ENCODE measurements at places on chromosomes 1 and 21. TPM values are rescaled to one million over a fixed set of nuclear protein-coding genes. Genes with fewer than 3 reads are reported as not detected.

DNA sequence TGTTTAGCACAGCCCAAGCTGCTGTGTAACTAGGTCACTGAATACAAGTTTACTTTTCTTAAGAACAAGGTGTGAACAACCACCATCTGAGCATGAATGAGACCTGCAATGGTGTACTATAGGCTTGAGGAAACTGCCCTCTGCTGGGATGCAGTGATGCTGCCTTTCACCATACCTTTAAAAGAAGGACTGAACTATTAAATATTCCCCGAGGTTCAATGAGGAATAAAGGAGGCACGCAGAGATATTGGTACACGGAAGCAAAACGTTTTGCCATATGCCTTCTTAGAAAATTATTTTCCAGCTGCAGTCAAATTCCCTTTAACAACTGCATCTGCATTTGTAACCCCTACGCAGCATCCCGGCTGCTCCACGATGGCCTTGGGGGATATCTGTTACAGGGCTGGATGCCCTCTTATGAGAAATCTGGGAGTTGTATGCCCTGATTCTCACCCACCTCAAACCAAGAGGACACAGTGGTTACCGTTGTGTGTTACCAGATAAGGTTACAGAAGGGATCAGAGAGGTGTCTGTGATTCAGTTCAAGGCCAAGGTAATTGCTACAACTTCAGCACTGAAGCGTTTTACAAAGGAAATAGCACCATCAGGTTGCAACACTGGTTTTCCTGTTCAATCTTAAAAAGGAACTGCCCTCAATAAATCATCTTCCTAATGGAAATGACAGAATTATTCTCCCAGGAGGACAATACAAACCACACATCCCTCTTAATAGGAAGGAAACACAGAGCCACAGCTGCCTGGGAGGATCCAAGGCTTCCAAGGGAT lies 470.5 kb downstream of the LTN1 start:
- no peaks in the 10 kb centered on the region for H3K27me3 ChIP-seq
- no peaks in the 10 kb centered on the region for H3K36me3 ChIP-seq
- no peak overlapping the region for H3K4me3 ChIP-seq
- H3K27ac ChIP-seq: no peak overlapping the region

GRCh38 chr1:174110053-174110452 lies 49.3 kb upstream of the RABGAP1L start:
- H3K27ac ChIP-seq: no peak overlapping the region
- no peaks in the 10 kb centered on the region for H3K27me3 ChIP-seq
- no peak overlapping the region for H3K4me3 ChIP-seq
- H3K4me1 ChIP-seq: no peaks in the 10 kb centered on the region
- no peak for DNase-seq

- DNase-seq: no peak
- no peaks in the 10 kb centered on the region for H3K36me3 ChIP-seq
- peaks cover 31% of the 10 kb centered on the region for H3K4me1 ChIP-seq
- no peak overlapping the region for H3K27ac ChIP-seq
- no peaks in the 10 kb centered on the region for H3K27me3 ChIP-seq
Measured at GRCh38 chr1:228842094-228842775, 107.0 kb downstream of the RHOU start.

- H3K27ac ChIP-seq: no peak overlapping the region
- no peak for DNase-seq
- H3K36me3 ChIP-seq: peaks cover 13% of the 10 kb centered on the region
- no peak overlapping the region for H3K4me3 ChIP-seq
Measured at GRCh38 chr1:10649517-10650201, 146.8 kb downstream of the CASZ1 start.

DNA sequence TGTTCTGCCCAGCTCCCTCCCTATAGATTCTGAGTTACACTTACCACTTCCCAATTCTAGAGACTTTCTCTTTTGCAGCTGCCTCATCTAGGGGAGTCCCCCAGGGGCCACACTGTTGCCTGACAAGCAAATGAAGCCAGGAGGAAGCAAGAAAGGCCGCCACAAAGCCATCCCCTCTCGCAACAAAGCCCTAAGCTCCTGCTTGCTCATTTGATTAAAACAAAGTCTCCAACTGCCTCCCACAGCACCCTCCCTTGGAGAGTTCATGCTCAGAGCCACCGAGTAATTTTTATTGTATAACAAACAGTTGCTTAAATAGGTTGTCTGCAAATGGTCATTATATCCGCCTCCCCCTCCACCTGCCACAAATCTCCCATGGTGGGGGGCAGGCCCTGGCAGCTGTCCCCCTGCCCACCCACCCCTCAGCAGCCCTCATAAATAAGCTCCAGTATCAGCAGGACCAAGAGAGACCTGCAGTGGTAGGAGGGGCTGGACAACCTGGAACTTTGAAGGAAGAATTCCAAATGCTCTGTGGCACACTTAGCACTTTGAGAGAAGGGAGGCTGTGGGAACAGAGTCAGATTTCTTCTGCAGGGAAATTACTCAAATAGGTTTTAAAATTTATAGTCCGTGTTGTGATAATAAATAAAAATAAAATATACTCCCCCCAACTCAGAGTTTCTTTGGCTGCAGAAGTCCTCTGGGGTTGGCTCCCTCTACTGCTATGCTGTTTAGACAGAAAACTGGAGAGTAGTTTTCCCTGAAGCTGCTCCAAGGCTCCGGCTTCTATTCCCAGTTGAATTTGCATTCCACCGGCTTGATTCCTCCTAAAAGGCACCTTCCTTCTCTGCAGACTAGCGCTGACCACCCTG lies 237.5 kb downstream of the TTLL7 start:
- no peak overlapping the region for H3K27ac ChIP-seq
- peaks cover 10% of the 10 kb centered on the region for H3K4me1 ChIP-seq
- no peak overlapping the region for H3K4me3 ChIP-seq
- H3K27me3 ChIP-seq: no peaks in the 10 kb centered on the region

- no peak for DNase-seq
- no peaks in the 10 kb centered on the region for H3K36me3 ChIP-seq
- H3K27me3 ChIP-seq: no peaks in the 10 kb centered on the region
- H3K4me3 ChIP-seq: no peak overlapping the region
- no peaks in the 10 kb centered on the region for H3K4me1 ChIP-seq
Measured at GRCh38 chr1:102118150-102118549, 121.4 kb upstream of the OLFM3 start.

- no peaks in the 10 kb centered on the region for H3K27me3 ChIP-seq
- H3K27ac ChIP-seq: no peak overlapping the region
- H3K36me3 ChIP-seq: no peaks in the 10 kb centered on the region
- H3K4me1 ChIP-seq: no peaks in the 10 kb centered on the region
Measured at GRCh38 chr1:110114784-110115183, 2.5 kb downstream of the UBL4B start.

- H3K27me3 ChIP-seq: no peaks in the 10 kb centered on the region
- no peak overlapping the region for H3K27ac ChIP-seq
- H3K36me3 ChIP-seq: no peaks in the 10 kb centered on the region
- peaks cover 8% of the 10 kb centered on the region for H3K4me1 ChIP-seq
- H3K4me3 ChIP-seq: no peak overlapping the region
Measured at GRCh38 chr21:34510148-34511142, 1.6 kb downstream of the KCNE1 start.

SLC35E2B gene
- total RNA-seq: 38.3 TPM

FCRL1 gene
- 0.49 TPM for total RNA-seq

GRIK1 gene
- total RNA-seq: 3.2 TPM

CRNN gene
- total RNA-seq: 349 TPM

ZNF496 gene
- total RNA-seq: 39.0 TPM
